Activated CD8-positive, alpha-beta memory T cell treated with anti-CD3 and anti-CD28 coated beads for 4 hours (primary cell): ENCODE measurements at places on chromosomes 7 and 10.

DNA sequence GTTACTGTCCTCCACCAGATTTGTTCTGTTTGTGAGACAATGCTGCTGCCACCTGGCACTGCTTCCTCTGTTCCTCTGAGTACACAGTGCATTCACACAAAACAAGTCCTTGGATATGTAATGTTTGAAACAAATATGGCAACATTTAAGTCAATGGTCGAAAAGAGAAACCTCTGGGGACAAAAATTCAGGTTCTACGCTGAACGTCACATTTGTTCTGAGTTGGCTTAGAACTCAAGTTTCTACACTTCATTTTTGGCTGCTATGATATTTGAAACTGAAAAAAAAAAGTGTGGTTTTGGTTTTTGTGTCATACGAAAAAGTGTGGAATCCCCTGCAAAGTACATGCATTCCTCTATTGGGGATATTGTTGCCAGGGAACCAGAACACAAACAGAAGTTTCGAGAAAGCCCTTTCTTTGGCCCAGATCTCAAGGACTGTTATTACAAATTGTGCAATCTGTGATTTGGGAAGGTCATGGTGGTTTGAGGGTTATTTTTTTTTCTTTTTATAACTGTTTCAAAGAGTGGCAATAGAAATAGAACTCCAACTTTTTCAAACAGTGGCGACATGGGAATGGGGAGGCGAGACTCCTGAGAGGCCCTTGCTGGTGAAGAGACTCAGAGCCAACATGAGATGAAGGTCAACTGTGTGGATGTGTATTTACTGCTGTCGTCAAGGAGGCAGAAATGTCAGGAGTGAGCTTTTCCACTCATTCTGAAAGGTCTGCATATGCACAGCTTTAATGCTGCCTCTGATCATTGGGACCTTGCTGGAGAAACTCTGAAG lies 127.5 kb downstream of the CUBN start:
- no peak for DNase-seq

- DNase-seq, result no peak
Observed at GRCh38 chr10:26508016-26508415, 69.9 kb downstream of the APBB1IP start.

DNA sequence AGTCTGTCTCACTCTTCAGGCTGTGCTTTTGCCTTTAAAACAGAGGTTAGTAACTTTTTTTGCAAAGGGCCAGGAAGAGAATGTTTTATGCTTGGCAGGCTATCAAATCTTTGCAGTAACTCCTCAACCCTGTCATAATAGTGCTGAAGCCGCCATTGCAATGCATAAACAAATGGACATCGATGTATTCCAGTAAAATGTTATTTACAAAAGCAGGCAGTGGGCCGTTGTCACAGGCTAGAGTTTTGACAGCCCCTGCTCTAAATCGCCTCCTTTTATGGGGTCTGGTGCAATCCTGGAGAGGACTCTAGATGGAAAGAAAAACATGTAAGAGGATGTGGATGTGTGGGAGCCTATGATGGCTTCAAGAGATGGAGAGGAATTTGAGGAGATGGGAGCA lies 568.3 kb downstream of the TYW1 start:
- no peak for DNase-seq

DNA sequence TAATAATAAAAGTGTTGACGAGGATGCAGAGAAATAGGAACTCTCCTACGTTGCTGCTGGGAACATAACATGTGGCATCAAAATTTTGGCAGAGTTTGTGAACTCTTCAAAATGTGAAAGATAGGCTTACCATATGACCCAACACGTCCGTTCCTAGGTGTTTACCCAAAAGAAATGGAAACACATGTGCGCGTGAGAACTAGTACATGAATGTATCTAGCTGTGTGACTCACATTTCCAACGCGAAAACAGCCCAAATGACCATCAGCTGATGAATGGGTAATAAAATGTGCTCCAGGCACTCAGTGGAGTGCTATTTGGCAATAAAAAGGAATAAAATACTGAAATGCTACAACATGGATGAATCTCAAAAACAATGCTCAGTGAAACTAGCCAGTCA lies 10.4 kb upstream of the ELFN1 start:
- no peak for DNase-seq

DNA sequence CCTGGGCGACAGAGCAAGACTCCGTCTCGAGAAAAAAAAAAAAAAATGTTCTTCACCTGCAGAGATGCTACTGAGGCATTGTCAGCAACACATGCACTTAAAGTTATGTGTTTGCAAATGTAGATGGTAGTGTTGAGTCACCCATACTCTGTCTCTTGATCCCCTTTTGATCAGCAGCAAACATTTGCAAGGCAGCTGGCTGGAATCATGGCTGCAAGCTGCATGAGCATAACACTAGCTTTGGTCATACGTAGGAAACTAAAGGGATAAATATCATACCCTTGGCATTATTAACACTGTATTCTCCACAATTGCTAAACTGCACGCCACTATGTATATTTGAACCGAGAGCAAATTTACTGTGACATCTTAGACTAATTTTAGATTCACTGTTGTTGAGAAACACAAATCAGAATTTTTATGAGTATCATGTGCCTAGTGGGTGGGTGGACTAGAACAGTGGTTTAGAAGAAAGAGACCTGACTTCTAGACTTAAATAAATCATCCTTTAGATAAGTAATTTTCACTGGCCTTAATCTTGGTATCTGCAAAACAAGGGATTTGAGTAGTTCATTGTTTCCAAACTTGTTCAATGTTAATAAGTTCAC lies 229.3 kb upstream of the MEOX2 start:
- DNase-seq, result no peak

- no peak for DNase-seq
Observed at GRCh38 chr7:44738876-44739665, 9.6 kb upstream of the ZMIZ2 start.

DNA sequence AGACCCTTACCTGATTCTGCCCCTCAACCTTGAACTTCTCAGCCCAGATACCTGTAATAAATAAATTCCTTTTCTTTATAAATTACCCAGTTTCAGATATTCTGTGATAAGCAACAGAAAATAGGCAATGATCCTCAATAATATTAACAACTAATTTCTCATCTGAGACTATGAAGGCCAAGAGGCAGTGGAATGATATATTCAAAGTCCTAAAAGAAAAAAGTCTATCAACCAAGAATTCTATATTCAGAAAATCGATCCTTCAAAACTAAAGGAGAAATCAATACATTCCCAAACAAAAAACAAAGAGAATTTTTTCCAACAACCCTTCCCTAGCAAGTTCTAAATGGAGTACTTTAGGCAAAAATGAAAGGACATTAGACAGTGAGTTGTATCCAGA lies 279.6 kb downstream of the PTPRN2 start:
- DNase-seq, result no peak

DNA sequence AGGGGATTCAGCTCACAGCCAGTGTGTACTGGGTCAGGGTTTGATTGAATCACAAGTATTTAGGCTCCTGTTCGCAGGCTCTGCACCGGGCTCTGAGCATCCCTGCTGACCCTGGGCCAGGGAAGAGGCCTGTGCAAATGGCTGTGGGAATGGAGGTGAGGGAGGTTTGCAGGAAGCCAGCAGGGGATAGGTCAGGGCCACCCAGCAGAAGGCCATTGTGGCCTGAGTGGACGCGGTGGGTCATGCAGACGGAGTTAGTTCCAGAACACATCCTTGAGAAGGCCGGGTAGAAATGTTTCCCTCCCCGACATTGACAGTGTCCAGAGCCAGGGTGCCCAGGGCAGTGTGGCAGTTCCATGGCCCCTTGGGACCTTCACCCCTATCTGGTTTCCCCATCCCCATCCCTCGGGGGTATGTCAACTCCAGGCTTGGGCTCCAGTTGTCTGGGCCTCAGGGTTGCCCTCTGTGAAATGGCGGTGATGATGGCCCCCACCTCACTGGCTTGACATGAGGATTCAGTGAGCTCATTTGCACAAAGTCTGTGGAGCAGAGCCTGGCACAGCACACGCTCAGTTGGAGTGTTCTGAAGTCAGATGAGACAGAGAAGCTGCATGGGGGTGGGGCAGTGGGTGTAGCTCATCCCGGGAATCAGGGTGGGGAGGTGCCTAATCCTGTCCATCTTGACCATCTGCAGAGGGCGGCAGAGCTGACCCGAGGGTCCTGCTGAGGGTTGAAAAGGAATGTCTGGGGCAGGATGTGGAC lies 107.6 kb downstream of the ADCY1 start:
- no peak for DNase-seq

GRCh38 chr10:54434782-54435181 lies 366.2 kb downstream of the PCDH15 start:
- no peak for DNase-seq

DNA sequence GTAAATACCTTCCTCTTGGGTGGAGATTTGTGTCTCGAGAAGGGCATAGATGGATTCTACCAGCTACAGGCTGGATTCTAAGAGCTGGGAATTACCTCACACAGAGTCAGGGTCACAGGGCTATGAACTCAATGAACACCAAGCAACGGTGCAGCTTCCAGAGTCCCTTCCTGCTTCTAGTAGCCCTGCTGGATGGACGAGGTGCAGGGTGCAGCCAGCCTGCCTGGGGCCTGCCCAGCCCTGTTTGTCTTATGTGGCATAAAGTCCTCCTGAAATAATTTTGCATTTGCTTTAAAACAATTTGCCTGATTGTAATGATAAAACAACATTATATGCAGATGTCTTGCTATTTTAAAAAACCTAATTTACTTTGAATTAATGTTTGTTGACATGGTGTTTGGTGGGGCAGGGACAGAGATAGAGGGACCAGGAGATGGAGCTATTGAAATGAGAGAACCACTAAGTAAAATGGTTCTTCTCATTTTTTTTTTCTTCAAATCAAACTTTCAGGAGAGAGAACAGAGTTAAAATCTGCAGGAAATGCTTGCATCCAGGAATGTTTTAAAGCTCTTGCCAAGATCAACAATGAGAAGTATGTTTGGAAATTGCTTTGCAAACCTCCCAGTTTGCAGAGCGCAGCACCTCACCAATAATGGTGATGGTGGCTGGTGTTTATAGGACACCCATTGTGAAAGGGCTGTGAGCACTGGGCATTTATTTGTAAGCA lies 305.4 kb upstream of the PODXL start:
- no peak for DNase-seq

DNA sequence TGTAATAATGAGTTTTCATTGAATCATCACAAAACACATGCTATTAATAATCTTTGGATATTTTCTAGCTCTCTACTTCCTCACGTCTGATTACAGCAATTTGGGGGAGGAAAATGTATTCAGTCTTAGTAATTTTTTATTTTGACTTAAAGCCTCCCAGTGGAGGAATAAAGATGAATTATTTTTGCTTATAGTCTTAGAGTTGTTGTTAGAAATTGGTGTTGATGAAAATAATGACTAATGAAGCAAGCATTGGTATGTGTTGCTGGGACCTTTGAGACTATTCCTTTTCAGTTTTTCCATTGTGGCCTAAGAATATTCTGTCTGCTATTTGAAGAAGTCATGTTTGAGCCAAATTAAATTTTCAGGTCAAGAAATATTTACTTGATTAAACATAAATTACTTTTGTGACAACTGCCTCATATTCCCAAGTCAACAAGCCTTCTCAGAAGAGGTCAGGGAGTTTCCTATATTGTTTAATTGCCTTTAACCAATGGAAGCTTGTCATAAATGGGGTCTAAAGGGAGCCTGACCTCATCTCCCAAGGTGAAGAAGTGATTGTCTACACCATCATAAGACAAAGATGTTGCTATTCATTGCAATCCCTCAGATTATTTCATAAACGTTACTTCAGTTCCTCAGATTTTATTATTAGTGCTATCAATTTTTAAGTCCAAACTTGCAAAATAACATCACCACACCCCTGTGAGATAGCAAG lies 90.0 kb downstream of the ST7 start:
- no peak for DNase-seq

- no peak for DNase-seq
Observed at GRCh38 chr10:52343439-52343838, 29.4 kb downstream of the DKK1 start.

DNA sequence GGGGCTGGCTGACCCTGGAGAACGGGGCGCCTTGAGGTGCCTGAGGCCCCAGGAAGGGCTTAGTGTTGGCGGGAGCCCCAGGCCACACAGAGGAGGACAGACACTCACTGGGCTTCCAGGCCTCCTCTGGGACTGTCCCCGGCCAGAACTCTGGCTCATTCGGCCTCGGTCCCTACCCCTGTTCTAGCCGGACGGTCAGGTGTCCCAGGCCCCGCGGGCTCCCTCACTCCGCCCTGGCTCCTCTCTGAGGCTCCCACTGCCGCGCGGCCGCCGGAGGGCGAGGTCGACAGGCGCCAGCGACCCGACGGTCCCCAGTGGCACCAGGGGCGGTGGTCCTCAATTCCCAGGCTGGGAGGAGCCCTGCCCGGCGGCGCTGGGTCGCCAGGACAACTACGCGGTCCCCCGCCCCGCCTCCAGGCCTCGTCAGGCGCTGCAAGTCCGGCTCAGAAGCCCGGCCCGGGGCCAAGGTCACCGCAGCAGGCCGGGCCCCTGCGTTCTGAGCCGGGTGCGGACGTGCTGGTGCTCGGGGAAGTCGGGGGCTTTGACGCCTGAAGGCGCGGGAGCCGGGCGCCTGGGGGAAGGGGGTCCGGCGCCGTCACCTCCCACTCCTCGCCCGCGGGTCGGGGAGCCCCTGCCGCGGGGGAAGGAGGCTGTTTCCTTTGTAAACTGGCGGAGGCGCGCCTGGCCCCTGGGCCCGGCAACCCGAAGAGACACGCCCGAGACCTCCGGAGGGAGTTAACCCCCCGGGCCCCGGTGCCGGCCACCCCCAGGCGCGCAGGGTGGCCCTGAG lies 1.1 kb upstream of the PWWP2B start:
- DNase-seq, result no peak

GRCh38 chr10:112963835-112964234 lies 13.8 kb downstream of the TCF7L2 start:
- DNase-seq, result no peak

DNA sequence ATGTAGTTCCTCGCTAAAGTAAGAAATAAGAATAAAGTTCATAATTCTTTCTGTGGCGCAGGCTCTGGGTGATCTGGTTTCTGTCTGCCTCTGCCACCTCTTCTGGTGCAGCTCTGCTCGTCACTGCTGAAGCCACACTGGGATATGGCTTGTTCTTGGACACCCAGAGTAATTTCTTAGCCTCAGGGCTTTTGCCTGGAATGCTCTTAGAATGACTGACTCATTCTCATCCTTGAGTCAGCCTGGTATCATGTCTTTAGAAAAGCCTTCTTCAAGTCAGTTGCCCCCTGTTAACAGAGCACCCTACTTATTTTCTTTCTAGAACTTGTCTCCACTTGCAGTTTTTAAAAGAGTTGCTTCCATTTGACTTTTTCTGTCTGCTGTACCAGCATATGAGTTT lies 2.0 kb downstream of the ZSCAN25 start:
- no peak for DNase-seq

GRCh38 chr10:72612203-72612826 lies 13.6 kb downstream of the MICU1 start:
- no peak for DNase-seq

GRCh38 chr10:99709480-99710229 lies 22.3 kb downstream of the COX15 start:
- DNase-seq, result no peak

DNA sequence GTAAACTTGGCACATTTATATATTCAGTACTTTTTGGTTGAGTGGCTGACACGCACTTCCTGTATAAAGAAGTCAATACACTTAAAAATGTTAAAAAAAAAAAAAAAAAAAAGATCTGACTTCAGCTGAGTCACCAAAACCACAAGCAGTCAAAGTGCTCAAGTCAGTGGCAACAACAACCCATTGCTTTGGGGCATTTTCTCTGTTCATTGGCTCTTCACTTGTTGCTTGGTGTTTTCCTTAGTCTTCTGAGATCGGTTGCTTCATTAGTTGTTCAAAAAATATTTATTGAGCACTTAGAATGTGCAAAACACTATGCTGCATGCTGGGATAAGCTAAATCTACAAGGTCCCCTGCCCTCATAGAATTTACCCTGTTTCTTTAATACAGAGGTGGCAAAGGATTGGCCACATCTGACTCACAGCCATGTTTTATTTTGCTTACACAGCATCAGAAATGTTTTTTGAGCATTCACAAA lies 63.7 kb downstream of the ZNRF2 start:
- peak; percentile 41 for DNase-seq

GRCh38 chr10:67115972-67116371 lies 190.1 kb downstream of the LRRTM3 start:
- no peak for DNase-seq
